B cell (primary cell): ENCODE measurements at places on chromosomes 2 and 18. TPM values are rescaled to one million over a fixed set of nuclear protein-coding genes. Genes with fewer than 3 reads are reported as not detected.
A peak's percentile ranks its signal among the peaks of the same experiment; 100 is the strongest.

The GPR35 gene
- polyA plus RNA-seq: 9.6 and 14.0 TPM in 2 replicates

The GAD1 gene
- not detected in 2 replicates for polyA plus RNA-seq

The TRIM43 gene
- not detected in 2 replicates for polyA plus RNA-seq

The GAL3ST2 gene
- 0.10 and 0.30 TPM in 2 replicates for polyA plus RNA-seq

The MFF gene
- polyA plus RNA-seq: 55.0 and 69.9 TPM in 2 replicates

DNA sequence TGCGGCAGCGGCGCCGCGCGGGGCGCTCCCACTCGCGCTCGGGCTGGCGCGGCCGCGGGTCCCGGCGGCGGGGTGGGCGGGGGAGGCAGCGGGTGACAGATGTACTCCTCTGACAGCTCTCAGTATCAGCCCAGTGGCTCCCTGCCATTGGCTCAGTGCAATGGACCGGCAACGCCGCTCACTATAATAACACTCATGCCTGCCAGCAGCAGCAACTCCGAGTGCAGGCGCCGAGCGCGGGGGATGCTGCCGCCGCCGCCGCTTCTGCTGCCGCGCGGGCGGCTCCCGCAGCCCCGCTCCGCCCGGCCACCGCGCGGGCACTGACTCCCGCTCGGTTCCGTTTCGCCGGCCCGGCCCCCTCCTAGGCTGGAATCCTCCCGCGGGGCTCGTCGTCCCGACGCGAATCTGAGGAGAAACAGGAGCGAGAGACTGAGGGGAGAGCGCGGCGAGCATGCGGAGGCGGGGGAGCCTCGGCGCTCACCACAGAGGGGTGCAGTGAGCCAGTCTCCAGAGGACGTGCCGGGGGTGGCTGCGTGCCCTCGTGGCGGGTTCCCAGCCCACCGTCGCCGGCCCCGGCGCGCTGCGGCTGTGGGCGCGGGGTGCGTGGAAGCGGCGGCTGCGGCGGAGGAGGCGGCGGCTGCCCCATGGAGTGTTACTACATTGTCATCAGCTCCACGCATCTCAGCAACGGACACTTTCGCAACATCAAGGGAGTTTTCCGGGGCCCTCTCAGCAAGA, at the start of gene ZNF804A:
TSS of gene ZNF804A (plus strand) at position 214 of the 738 bp plus-strand sequence. CDS start at position 645, 431 bp downstream.
- peak; percentile 79 for DNase-seq

- no peak for DNase-seq
These were observed 137.1 kb downstream of the RPIA start for GRCh38 chr2:88828397-88829137.

DNA sequence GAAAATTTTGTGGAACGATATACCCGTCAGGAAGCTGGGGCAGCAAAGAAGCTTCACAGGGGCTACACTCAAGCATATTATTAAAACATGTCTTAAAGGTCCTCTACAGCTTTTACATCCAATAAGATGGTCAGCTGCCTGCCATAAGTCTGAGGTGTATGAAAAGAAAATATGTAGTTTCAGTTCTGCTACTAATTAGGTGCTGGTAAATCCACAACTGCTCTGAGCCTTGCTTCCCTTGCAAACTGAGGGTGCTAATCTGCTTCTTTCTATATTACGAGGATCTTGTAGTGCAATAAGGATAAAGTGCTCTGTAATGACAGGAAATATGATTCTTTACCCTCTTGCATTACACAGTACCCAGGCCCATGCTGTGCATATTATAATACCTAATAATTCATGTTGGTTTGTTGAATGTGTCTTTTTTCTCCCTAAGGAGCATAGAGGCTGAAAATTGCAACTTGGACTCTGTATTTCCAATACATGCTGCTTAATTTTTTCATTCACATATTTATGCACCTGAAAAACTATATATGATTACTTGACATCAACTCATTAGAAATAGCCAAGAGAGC, 14.5 kb upstream of the SLC8A1 start:
- no peak for DNase-seq

- no peak for DNase-seq
These were observed 33.5 kb upstream of the OTOF start for GRCh38 chr2:26511466-26511865.

DNA sequence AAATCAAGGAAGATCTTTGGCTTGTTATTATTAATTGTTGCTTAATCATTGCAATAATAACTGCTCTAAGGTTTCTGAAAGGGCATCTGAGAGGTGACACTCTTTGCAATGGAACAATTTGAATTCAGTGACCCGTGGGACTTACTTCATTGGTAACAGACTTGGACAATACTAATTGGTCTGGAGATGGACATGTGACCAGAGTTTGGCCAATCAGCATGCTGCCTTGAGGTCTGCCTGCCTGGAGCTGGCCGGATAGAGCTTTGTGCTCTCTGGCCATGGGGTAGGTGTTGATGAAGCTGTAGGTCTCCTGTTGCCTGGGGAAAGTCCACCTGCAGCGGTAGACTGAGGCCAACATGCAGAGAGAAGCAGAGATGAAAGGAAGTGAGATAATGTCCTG, 24.0 kb upstream of the VPS4B start:
- DNase-seq: no peak

DNA sequence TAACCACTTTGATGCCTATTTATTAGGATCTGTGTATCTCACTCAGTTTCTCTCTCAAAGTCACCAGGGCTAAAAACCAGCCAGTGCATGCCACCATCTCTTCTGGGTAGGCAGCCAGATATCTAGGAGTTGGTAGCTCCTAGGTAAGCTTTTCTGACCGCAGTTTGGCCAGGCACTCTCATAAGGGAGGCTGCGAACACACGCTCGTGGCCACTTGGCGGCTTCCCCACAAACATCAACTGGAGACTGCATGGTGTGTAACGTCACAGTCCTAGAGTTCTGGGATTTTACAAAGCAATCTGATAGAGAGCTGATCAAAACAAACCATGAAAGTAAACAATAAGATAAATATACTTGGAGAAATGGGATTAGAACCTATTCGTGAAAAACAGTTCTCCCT, 424.3 kb upstream of the ACVR2A start:
- no peak for DNase-seq

DNA sequence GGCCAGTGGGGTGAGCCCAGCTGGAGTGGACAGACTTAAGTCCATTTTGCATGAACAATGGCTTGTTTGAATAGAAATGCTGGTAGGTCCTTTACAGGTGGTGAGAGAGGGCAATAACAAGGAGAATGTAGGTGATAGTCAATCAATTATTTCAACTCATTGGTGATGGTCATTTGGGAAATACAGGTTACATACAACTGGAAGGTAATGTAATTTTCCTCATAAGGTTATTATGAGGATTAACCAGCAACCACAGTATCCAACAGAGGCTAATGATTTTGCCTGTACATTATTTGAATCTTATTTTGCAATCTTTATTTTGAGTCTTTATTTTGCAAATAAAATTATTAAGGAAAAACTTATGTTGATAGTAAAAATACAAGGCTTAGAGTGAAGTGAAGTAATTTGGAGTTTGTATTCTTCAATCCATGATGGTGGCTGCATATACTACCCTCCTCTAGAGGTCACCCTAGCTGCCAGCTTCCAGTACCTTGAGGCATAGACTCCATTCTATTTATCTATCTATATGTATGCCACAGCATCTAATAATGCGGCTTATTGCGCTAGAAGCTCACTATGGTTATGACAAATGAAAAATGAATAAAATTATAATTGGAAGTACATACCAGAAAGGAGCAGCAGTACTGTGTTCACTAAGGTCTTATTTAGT, 20.5 kb upstream of the HNMT start:
- DNase-seq: no peak

DNA sequence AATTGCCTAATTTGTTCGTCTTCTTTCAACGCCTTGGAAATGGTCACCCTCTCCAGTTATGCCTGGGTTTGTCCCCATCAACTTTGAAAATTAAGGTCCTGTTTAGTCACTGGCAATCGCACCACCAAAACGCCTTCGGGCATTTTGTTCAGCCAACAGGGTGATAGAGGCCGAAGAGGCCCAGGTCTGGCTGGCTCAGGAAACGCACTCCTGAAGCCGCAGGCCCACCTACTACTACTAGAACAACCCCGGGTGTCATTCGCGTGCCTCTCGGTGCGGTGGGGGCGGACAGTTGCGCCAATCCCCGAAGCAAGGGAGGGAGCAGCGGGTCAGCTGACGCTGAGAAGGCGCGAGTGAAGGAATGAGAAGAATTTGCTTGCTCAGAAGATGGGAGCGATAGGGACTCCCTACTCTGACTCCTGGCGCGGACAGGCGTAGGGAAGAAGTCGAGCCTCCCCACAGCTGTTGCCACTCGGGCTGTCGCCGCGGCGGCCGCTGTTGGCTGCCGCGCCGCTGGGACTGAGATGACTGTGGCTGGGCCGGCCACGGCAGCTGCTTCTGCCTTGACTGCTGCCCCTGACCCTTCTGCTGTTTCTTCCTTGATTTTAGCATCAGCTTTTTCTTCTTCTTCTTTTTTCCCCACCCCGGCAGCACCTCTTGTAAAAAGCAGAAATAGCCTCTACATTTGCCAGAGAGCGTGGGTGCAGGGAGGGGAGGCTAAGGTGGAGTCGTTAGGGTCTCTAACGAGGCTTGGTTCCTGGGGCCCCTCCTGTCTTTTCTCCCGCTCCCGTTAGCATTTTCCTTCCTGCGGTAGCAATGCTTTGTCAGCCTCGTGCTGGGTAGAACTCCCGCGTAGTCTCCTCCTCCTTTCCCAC, 387.6 kb downstream of the FIGN start:
- peak; percentile 17 for DNase-seq

DNA sequence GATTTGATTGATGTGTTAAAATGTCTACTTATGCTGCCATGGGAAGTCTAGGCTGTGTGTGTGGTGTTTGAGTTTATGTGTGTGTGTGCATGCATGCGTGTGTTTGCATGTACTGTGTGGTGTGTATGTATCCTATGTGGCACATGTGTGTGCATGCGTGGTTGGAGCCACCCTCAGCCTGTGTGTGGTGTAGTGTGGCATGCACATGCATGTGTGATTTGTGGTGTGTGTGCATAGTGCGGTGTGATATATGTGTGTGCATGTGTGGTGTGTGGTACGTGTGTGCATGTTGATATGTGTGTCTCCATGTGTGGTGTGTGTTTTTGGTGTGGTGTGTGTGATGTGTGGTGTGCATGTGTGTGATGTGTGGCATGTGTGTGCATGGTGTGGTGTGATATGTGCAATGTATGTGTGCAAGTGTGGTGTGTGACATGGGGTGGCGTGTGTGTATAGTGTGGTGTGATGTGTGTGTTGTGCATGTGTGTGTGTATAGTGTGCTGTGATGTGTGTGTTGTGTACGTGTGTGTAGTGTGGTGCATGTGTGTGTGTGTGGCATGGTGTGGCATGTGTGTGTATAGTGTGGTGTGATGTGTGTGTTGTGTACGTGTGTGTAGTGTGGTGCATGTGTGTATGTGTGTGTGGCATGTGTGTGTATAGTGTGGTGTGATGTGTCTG, 66.6 kb upstream of the HDAC4 start:
- DNase-seq: no peak

DNA sequence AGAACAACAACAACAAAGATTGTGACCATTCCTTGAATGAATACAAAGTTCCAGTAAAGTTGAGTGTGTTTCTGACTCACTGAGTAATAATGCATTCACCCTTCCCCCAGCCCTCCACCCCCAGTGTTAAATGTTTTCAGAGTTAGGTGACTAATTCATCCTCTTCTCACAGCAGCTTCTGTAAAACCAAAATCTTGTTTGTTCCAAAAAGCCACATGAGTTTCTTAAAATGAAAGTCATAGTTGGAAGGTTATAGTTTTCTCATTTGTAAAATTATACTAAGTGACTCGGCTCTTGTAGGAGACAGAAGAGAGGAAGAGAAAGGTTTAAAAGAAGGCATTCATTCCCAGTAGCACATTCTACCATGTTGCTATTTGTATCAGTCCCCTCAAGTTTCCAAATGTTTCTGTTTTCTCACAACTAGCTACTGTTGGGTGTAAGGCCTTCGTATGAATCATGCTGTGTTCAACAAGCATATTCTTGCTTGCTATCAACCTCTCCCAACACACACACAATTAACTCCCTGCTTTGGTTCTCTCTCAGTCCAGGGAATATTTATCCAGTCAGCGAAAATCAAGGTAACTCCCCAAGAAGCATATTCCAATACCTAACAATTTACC, 75.3 kb downstream of the MBD2 start:
- no peak for DNase-seq

DNA sequence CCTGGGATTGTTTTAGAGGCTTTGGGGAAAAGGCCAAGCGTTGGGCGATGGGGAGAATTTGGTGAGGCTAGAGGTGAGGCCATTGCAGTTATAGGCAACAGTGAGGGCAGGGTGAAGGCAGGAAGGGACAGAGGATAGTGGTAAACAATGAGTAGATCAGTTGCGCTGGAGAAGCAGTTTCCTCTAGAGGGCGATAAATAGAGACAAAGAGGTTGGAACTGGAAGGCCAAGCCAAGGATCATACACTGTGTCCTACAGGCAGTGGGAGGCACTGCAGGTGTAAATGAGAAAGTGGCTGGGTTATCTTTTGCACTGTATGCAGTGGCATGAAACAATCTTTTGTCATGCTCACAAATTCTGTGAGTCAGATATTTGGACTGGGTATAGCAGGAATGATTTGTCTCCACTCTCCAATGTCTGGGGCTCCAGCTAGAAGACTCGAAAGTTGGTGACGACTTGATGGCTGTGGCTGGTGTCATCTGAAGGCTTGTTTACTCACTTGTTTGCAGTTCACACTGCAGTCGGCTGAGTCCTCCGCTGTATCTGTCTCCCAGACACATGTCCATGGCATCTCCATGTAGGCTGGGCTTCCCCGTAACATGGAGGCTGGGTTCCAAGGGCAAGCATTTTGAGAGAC, 82.1 kb downstream of the TNP1 start:
- no peak for DNase-seq

DNA sequence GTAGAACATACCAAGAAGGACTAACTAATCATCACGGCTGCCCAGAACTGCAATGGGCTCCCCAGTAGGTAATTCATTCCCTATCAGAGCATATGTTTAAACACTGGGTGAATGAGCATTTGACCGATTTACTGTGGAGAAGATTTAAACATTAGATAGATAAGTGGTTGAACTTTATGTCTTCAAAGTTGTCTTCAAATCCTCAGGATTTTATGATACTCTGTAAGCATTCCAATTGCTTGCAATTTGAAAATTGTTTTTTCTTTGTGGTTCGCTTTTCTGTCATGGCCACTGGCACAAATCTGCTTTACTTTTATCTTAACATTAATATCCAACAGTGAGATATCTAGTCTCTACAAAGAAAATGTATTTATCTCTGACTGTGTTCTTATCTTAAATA, 37.7 kb upstream of the MMADHC start:
- DNase-seq: no peak
